ENCODE measurements at places on chromosomes 11 and 22. TPM values are rescaled to one million over a fixed set of nuclear protein-coding genes. Genes with fewer than 3 reads are reported as not detected.

The ALDH3B1 gene
- 229 TPM for total RNA-seq

The NXPE4 gene
- not detected for total RNA-seq

The MRGPRX4 gene
- total RNA-seq: not detected

The LDHAL6A gene
- total RNA-seq: not detected

The SCUBE2 gene
- 7.8 TPM for total RNA-seq

The TRIM51 gene
- total RNA-seq: not detected

The FXYD6 gene
- total RNA-seq: 58.3 TPM

The SHANK3 gene
- total RNA-seq: 105 TPM

Measured in upper lobe of left lung (tissue), 6 donors.